ENCODE measurements at places on chromosomes 2 and 18.

- no peak for DNase-seq
Measured at GRCh38 chr2:43193652-43194120, 32.7 kb downstream of the ZFP36L2 start.

GRCh38 chr2:226435146-226435545 lies 364.5 kb downstream of the IRS1 start:
- no peak for DNase-seq

DNA sequence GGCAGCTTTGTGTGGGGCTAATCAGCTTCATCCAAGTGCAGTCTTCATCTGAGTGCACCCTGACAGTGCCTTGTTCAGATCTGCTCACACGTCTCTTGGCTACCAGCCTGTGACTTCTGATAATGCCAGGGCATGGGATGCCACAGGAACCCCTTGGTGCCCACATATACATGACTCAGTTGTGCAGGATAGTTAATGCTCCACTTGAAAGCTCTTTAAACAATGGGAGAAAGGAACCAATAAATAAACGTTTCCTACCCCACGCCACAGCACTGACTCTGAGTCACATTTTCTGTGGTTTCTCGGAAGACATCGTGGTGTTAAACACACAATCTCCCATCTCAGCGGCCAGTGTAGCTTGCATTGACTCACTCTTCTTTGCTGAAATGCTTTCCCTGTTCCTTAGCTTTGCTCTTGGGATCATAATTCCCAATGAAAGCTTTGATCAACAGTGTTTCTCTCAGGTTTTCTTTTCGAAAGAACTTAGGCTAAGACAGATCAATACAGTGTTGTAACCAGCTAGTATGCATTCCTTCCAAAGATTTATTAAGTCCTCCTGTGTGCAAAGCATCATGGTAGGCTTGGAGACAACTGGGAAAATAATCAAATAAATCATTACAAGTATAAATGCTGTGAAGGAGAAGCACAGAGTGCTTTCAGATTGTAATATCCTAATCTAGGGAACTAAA lies 142.0 kb downstream of the COPS8 start:
- no peak for DNase-seq

GRCh38 chr2:120396013-120396860 lies 50.3 kb downstream of the INHBB start:
- DNase-seq: no peak

DNA sequence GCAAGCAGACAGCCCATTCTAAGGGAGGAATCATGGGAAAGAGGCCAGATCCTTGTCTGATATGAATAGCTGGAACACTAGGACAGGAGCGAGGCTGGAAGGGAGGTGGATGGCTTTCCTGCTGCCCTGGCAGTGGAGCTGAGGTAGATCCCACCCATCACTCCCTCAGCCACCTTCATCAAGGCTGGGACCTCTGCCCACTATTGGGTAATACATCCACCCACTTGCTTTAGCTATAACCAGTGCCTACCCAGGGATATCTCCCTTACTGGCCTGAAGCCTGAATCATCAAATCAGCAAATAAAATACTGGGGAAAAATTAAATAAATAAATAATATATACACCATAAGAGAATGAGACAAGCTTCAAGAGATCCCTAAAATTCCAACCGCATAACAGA lies 183.2 kb upstream of the KYNU start:
- DNase-seq: no peak

GRCh38 chr2:84778911-84779690 lies 101.8 kb downstream of the TRABD2A start:
- DNase-seq: no peak

Data from RPMI8226 (cell line).